RWPE2 (cell line): ENCODE measurements at places on chromosomes 13 and 19.
A peak's percentile ranks its signal among the peaks of the same experiment; 100 is the strongest.

DNA sequence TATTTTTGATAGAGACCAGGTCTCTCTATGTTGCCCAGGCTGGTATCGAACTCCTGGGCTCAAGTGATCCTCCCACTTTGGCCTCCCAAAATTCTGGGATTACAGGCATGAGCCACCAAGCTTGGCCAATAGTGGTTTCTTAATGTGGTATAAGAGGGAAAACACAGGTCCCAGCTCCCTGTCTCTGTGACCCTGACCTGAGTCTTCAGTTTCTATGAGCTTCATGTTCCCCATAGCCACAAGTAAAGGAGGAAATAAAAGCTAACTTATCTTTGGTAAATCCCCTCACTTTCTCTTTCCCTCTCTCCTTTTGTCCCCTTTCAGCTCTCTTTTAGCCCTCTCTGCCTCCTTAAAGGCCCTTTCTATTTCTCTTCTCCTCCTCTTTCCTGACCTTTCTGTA lies 50.3 kb downstream of the ABCC4 start:
- DNase-seq = no peak

- DNase-seq = no peak
Observed at GRCh38 chr19:31545777-31546176, 196.5 kb upstream of the TSHZ3 start.

GRCh38 chr19:55536951-55537740 lies at the start of gene SBK2:
Gene SBK2 (minus strand): TSS chr19:55537133. CDS start chr19:55536294, 839 bp downstream.
- no peak for DNase-seq

DNA sequence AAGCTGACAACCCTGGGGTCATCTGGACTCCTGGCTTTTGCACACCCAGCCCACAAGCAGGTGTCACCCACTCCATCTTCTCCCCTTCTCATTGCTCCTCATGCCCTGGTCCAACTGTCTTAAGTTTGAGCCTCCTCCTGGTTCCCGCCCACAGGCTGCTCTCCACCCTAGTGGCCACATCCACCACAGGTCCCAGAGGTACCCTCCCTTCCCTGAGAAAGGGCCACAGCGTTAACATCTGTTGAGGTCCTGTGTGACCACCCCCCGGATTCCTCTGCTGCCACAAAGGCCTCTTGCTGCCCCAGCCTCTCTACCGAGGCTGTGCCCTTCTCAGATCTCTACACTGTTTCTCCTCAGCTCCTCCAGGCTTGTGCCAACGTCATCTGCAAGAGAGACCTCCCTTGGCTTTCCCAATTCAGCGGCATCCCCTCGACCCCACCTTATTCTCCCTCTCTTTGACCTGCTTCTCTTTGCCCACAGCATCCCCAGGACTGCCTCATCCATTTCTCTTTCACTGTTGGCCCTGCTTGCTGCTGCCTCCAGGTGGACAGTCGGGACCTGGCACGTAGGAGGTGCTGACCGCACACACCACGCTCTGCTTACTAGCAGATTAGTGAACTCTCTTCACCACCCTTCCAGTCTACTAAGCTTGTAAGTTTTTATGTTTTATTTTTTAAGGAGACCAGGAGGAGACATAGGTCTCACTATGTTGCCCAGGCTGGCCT lies 33.3 kb downstream of the SUGP2 start:
- no peak for DNase-seq

GRCh38 chr13:65803530-65804392 lies 1426.4 kb downstream of the PCDH9 start:
- DNase-seq = no peak

DNA sequence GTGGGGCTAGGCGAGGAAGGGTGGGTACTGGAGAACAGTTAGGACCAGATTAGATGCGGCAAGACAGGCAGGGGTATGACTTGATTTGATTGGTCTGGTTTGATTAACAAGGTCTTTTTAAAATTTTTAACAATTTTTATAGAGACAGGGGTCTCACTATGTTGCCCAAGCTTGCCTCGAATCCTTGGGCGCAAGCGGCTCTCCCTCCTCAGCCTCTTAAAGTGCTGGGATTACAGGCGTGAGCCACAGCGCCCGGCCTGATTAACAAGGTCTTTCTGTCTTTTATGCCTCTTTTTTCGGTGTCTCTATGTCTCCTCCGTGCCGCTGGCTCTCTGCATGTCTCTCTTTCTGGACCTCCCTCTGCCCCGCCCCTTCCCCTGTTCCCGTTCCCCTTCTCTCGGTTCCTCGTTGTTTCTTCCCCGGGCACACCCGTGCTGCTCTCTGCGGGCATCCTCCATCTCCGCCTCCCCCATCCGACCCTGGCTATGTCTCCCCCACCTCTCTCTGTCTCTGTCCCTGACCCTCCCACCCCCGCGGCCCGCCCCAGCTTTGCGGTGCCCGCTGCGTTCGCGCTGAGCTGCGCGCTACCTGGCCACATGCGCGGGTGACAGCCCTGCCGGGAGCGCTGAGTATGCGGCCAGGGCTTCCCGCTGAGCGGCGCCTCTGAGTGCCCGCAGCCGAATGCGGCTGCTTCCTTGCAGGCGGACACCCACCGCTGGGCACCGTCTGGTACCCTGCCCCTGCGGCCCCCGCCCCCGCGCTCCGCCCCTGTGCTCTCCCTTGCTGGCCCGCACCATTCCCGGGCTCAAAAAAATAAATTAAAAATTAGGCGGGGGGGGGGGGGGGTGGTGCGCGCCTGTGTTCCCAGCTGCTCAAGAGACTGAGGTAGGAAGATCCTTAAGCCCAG lies 8.1 kb upstream of the SDHAF1 start:
- no peak for DNase-seq

- no peak for DNase-seq
Observed at GRCh38 chr13:65585346-65585745, 1644.8 kb downstream of the PCDH9 start.

DNA sequence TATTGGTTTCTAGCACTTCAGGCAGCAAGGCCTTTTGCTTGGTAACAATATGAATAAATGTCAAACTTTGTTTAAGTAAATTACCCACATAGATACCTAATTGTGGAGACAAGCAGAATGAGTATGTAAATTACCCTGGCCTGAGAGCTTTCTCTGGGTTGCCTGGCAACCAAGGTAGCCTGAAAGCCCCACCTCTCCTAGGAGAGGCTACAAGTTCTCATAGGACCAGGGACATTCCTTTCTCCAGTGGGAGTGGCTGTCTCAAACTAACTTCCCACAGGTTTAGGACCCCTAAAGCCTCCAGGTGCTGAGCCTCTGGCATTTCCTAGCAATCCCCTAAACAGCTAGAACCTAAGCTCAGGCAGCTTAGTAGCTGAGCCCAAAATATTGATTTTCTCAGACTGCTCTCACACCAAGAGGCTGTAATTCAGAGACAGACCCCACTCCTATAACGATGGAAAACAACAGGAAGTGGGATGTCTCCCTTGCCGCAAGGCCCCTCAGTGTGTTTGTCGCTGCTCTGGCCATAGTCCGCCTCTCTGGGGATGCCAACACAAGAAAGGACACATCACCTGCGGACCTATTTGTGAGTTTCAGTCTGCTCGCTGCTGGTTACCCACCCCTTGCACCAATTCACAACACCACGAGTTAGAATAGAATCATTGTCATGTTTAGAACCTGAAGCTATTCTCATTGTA lies 207.3 kb downstream of the DLEU7 start:
- DNase-seq = no peak

DNA sequence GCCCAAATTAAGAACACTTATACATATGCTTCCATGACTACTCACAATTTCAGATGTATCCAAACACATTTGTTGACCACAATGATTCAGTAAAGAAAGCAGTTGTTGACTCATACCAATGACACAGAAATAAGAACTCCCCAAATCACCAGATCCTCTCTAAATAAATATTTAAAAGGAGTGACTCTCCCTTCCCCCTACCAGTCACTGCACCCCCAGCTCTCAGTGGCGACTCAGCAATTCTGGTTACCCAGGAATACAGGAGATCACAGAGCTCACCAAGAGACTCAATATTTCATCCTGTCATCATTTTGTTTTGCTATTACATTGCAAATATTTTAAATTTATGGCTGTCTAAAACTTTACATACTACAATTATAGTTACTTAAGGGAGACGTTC lies 131.5 kb downstream of the RGCC start:
- DNase-seq = no peak

DNA sequence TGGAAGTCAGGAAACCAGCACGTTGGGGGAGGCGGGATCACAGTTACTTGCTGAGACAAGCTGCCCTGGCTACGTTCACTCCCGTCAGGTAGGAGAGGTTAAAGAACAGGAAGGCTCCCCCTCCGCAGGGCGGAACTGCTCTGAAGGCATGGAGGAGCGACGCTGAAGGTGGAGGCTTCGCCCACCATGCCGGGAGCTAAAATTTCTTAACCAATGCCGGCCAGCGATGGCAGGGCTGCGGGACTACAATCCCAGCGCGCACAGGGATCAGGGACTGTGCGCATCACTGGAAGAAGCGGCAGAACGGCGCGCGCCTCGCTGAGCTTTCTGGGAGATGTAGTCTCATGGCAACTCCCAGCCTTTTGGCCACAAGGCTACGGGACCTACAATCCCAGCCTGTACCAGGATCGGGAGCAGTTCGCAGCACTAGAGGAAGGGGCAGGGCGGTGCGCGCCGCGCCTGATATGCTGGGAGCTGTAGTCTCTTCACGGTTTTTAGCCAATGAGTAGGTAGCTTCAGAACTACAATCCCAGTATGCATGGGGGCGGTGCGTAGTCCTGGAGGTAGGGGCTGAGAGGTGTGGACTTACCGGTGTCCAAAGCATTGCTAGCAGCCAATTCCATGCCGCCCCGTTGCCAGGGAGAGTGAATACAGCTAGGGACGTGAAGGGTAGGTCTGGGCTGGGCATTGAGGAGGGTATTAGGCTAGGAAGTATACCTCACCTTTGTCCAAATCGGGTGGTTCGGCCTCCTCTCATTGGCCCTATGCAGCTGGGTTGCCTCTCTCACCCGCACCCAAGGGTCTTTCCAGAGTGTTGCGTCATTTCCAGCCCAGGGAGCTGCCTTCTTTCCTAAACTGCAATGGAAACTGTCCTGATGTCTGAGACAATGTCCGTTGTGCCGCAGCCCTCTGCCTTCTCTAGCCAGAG lies 12.8 kb upstream of the ZNF682 start:
- DNase-seq = peak; percentile 91

GRCh38 chr19:12783291-12783848 lies 7.9 kb upstream of the JUNB start:
- DNase-seq = no peak

DNA sequence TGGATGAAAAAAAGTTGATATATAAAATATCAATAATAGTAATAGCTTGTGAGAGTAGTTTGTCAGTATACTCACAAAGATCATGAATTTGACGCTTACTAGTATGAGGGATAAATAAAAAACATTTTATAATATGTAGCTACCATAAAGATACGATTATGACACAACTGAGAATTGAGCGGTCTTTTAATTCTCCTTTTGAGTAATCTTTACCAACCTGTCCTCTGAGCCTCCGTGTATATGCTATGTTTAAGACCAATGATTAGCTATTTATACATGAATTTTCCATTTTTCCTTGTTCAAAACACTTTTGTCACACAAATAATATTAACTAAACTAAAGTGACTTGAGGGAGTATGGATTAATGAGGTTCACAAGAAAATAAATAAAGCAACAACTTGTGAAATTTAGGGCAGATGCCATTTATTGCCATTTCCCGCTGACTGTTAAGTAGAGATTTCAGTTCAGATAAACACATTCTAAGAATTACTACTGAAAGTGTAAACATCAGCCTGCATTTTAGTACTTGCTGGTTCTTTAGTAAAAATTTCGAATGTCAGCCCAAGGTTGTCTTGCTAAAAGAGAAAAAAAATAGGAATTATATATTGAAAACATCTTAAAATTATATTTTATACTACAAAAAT lies 6.2 kb upstream of the IRS2 start:
- DNase-seq = no peak

DNA sequence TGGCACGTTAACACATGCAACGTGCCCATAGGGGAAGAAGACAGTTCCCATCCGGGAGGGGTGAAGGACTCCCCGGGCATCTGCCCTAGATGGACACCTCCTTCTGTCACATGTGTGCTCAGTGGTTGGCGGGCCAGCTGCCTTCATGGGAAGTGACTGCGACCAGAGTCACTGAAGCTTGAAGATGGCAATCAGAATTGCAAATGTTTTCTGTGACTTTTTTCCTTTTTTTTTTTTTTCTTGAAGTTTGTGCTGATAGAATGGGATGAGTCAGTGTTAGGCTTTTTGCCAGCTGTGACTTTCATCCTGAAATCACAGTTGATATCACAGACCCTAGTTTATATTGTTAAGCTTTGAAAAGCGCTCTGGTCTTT lies 109.2 kb upstream of the MCF2L start:
- DNase-seq = no peak

DNA sequence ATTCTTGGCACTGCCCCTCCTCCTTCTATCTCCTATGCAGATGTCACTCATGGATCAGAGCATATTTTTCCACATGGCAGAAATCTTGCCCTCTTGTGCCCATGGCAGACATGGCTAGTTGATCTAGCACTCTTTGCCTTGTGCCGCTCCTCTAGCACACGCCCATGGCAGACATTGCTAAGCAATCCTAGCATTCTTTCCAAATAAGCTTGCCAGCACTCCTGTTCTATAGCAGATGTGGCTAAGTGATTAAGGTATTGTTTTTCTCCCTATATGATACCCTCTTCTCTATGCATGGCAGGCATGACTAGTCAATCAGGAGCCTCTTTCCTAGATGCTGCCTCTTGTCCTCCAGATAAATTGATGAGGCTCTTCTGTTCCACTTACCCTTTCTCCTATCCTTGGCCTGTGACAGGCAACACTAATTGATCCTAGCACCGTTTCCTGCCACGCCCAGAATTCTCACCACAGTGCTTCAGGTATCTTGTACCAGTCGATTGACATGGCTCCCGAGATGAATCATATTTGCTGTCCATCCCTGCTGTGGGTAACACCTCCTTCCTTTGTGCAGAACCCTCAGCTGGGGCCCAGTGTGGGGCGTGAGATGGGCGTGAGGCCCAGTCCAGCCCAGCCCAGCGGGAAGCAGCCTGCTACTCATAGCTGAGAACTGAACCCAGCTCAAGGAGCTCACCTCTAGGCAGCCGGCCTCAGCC lies 26.9 kb downstream of the TMED1 start:
- DNase-seq = no peak

DNA sequence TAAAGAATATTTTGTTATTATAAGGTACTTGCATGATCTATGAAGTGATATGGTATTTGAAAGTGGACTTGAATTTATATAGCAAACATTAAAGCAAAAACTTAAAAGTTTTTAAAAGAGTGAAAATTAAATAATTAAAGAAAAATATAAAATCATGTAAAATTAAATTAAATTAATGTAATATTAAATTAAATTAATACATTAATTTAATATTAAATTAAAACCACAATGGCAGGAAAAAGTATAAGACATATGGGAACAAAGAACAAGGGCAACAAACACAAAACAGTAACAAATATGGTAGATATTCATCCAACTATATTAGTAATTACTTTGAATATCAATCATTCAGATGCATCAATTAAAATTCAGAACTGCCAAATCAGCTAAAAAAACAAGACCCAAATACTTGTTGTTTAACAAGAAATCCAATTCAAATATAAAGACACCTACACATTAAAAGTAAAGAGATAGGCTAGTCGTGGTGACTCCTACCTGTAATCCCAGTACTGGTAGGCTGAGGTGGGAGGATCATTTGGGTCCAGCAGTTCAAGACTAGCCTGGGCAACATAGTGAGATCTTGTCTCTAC lies 992.2 kb upstream of the MIR17HG start:
- no peak for DNase-seq
